ENCODE measurements at places on chromosomes 4 and X.

GRCh38 chr4:97105347-97106099 lies 1037.8 kb downstream of the STPG2 start:
- DNase-seq = no peak

- DNase-seq = no peak
Observed at GRCh38 chr4:76277667-76278066, 26.1 kb downstream of the FAM47E start.

- no peak for DNase-seq
Observed at GRCh38 chr4:15378062-15378461, 49.8 kb upstream of the C1QTNF7 start.

- no peak for DNase-seq
Observed at GRCh38 chr4:58286335-58286734, 1176.2 kb upstream of the IGFBP7 start.

GRCh38 chr4:6854098-6854744 lies 55.4 kb upstream of the TBC1D14 start:
- no peak for DNase-seq

GRCh38 chr4:30722092-30722358 lies 1.9 kb downstream of the PCDH7 start:
- DNase-seq = no peak

GRCh38 chrX:118884552-118885138 lies 61.0 kb downstream of the ZCCHC12 start:
- DNase-seq = no peak

DNA sequence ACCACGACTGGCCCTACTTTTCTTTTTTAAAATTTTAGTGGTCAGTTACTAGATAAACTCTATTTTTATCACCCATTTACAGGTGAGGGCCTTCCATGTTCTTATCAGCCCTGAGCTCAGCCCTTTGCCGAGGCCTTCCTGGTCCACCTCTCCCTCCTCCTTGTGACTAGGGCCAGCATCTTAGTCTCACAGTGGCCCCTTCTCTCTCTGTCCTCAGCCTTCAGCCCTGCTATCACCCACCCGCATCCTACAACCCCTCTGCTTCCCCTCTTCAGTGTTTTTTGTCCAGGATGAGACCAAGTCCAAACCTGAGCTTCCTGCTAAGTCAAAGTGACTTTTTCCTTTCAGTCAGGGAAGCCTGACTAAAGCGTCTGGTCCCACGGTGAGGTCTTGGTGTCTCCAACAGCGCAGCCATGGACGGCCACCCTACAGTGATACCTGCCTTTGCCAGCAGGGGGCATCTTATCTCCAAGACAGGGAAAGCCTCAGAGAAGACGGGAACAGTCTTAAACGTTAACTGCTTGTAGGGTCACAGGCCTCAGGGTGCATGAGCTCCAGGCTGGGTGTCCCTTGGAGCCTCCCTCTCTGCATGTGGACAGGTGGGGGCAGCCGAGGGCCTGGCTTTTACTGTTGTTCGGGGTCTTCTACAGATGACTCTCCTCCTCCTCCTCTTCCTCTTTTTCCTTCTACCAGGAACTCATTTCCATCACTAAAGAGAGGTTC lies 11.7 kb upstream of the GAGE10 start:
- peak; percentile 46 for DNase-seq

DNA sequence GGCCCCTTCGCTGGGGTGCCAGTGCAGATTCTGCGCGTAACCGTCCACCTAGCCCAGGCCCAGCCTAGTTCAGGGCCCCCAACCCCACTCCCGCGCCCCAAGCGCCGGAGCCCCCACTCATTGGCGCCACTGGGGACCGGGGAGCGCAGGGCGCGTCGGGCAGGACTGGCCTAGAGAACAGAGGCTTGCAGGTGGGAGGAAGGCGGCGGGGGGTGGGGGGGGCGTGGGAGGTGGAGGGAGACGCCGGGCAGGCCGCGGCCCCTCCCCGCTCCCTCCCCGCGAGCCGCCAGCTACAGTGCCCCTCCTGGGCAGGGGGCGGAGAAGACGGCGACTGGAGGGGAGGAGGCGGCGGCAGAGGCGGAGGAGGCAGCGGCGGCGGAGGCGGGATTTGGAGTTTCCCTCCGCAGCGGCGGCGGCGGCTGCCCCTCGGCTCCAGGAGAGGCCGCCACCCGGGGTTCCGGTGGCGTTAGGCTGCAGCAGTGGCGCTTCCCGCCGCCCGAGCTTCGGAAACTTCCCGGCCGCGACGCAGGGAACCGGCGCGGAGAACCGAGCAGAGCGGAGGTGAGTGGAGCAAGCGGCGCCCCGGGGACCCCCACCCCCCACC lies 4.8 kb upstream of the DUSP9 start:
- DNase-seq = no peak

- no peak for DNase-seq
Observed at GRCh38 chrX:44973420-44973932, 100.5 kb downstream of the KDM6A start.

GRCh38 chr4:7938609-7939376 lies 868 bp downstream of the AFAP1 start:
- no peak for DNase-seq

DNA sequence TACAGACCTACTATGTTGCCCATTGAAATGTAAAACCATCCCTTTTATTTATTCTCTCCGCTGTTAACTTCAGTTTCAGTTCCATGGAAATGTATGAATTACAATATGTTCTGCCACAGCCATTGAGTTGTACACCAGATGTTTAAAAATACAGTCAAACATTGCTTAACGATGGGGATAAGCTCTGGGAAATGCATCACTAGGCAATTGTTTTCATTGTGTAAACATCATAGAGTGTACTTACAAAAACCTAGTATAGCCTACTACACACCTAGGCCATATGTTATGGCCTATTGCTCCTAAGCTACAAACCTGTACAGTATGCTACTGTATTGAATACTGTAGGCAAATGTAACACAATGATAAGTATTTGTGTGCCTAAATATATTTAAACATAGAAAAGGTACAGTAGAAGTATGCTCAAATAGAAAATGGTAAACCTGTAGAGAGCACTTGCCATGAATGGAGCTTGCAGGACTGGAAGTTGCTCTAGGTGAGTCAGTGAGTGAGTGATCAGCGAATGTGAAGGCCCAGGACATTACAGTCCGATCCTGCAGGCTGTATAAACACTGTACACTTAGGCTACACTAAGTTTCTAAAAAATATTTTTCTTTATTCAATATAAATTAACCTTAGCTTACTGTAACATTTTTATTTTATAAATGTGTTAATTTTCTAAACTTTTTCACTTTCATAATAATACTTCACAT lies 2.7 kb upstream of the PF4V1 start:
- no peak for DNase-seq

- DNase-seq = no peak
Observed at GRCh38 chr4:80610845-80611677, 275.5 kb downstream of the CFAP299 start.

DNA sequence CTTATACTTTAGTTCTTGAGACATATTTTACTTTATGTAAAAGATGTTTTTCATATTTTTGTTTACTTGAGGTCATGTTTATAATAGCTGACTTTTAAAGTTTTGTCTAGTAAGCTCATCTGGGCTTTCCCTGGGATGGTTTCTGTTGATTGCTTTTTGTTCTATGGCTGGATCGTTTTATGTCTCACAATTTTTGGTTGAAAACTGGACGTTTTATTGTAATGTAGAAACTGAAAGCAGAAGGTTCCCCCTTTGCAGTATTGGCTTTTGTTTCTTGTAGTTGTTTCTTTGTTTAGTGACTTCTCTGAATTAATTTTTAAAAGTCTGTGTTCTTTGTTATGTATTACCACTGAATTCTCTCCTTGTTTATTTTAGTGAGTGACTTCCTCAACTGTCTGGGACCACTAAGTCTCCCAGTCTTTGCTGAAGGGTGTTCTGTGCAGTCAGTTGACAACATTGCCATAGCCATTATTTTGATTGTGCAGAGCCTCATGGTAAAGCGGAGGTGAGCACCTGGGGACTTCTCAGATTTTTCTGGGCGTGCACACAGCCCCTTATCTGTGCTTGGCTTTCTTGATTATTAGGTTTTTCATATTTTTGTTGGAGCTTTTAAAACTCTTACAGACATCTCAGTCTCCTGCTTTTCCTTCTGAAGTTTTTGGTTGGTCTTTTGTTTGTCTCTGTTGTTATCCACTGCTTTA lies 31.0 kb downstream of the KDM6A start:
- no peak for DNase-seq

- no peak for DNase-seq
Observed at GRCh38 chrX:39449352-39449751, 648.1 kb downstream of the MID1IP1 start.

DNA sequence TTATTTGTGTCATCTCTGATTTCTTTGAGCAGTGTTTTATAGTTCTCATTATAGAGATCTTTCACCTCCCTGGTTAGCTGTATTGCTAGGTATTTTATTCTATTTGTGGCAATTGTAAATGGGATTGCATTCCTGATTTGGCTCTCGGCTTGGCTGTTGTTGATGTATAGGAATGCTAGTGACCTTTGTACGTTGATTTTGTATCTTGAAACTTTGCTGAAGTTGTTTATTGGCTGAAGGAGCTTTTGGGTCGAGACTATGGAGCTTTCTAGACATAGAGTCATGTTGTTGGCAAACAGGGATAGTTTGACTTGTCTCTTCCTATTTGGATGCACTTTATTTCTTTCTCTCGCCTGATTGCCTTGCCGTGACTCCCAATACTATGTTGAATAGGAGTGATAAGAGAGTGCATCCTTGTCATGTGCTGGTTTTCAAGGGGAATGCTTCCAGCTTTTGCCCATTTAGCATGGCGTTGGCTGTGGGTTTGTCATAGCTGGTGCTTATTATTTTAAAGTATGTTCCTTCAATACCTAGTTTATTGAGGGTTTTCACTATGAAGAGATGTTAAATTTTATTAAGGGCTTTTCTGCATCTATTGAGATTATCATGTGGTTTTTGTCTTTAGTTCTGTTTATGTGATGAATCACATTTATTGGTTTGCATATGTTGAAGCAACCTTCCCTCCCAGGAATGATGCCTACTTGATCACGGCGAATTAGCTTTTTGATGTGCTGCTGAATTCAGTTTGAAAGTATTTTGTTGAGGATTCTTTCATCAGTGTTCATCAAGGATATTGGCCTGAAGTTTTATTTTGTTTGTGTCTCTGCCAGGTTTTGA lies 72.7 kb upstream of the BOD1L1 start:
- DNase-seq = no peak

- no peak for DNase-seq
Observed at GRCh38 chr4:137333031-137333430, 199.3 kb downstream of the PCDH18 start.

DNA sequence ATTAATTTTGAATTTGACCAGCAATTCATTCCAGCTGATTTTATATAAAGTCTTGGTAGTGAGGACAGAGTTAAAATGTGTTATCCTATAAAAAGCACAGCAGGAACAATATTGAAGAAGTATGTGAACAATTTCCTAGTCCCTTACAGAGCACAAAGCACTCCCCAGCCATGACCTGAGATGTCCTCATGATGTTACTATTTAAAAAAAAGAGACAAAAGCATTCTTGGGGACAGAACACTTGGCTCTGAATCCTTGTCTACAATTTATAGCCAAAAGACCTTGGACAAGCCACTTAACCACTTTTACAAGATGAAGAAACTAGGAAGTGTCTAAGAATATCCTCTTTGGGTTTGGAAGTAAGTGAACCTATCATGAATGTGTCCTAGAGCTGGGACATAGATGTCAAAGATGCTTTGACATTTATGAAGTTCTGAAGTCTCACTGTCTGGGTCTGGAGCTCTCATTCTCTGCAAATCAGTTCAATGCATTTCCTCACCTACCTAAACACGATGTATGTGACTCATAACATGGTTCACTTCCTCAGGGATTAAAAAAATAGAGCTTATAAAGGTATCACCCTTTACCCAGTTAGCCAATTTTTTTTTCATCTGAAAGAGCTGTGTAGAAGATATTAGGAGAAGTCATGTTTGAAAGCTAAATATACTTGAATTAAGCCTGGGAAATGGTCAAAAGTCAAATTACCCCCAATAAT lies 61.4 kb downstream of the IGFBP7 start:
- no peak for DNase-seq

- DNase-seq = no peak
Observed at GRCh38 chr4:7470522-7471128, 35.9 kb upstream of the PSAPL1 start.

DNA sequence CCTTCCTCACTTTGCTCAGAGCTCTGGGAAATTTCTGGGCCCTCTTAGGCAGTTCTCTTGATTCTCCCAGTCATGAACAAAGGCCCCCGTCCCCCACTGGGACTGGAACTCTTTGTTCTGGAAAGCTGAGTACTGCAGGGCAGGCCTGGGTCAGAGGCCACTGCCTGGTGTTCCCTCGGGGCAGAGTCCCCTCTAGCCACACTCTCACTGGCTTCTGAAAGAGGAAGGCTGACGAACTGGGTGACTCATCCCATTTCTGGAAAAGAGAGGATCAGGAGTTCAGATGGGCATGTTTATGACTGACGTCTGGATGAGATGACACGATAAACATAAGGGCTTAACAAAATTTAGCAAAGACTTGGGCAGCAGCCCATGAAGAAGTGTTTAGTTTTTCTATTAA lies 47.7 kb downstream of the DDX3X start:
- DNase-seq = no peak

GRCh38 chr4:83172371-83172770 lies 57.8 kb upstream of the PLAC8 start:
- no peak for DNase-seq

GRCh38 chr4:126708716-126709115 lies 924.0 kb upstream of the INTU start:
- no peak for DNase-seq

GRCh38 chr4:140188975-140189374 lies 35.0 kb upstream of the MAML3 start:
- no peak for DNase-seq

GRCh38 chr4:27973056-27973455 lies 1112.4 kb downstream of the STIM2 start:
- no peak for DNase-seq

All from activated CD4-positive, alpha-beta T cell treated with anti-CD3 and anti-CD28 coated beads, Interleukin-2, amount 50 U/mL, for 24 hours (primary cell).